Esophagus muscularis mucosa (tissue), 4 donors: ENCODE measurements at places on chromosomes 11 and 22. TPM values are rescaled to one million over a fixed set of nuclear protein-coding genes. Genes with fewer than 3 reads are reported as not detected.

Gene MYO7A
- 8.0 TPM for total RNA-seq

Gene C11orf42
- total RNA-seq = not detected

Gene SHISA8
- total RNA-seq = not detected

Gene BDNF
- 0.23 TPM for total RNA-seq

Gene SERHL2
- total RNA-seq = 5.1 TPM

Gene UPK3A
- total RNA-seq = not detected

Gene C11orf16
- total RNA-seq = not detected

Gene ART1
- total RNA-seq = not detected

Gene HBE1
- total RNA-seq = not detected

Gene TCN1
- total RNA-seq = not detected

Gene UBQLNL
- total RNA-seq = not detected

Gene GGTLC2
- not detected for total RNA-seq

Gene NTM
- 25.3 TPM for total RNA-seq
